ENCODE measurements at places on chromosomes 6 and 20.

GRCh38 chr6:17292600-17293133 lies 11.5 kb downstream of the RBM24 start:
- no peak for DNase-seq

- no peak for DNase-seq
Observed at GRCh38 chr6:28922004-28922820, 1.6 kb downstream of the TRIM27 start.

DNA sequence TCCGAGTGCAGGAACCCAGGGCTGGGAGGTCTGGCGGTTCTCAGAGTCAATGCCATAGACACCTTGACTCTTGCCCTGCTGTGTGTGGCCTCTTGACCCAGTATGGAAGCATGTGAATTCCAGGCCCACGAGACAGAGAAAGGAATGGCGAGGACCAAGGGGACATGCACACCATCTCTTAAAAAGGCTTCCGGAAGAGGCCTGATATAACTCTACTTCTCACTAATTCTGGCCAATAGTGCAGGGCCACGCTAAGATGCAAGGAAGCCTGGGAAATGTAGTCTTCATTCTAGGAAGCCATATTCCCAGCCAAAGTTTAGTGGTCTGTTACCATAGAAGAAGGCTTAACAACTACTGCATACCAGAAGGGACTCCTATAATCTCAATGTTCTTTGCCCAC lies 177.0 kb upstream of the KCNG1 start:
- no peak for DNase-seq

GRCh38 chr20:41268402-41268801 lies 49.1 kb downstream of the ZHX3 start:
- DNase-seq, result no peak

DNA sequence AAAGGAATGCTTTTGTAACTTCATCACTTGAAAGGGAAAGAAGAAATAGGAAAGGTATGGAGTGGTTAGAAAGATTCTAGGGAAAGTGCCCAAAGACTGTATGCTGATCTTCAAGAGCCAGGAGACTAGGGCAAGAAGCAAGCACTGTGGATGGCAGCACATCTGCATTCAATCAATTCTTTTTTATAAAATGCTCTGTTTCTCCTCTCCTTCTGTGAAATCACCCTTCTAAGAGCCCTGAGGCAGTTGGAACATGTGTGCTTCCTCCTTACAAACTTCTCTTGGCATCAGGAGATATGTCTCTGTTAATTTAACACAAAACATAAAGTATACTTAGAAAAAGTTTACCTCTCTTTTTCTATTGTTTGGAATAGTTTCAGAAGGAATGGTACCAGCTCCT lies 1162.2 kb upstream of the GJE1 start:
- no peak for DNase-seq

DNA sequence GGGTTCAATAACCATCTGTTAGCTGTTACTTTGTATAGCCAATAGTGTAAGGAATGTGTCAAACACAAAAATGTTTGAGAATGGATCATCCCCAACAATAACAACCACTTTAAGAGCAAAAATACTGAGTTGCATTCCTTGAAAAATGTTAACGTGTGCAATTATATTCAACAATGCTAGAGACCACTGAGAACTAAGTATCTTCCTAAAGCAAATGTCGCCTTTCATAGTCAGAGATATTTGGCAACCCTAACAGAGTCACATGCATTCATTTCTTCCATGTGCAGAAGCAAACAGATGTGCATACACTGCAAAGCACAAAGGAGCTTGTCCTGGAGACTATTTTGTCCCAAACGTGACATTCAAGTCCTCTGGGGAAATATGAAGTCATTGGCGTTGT lies 448.6 kb downstream of the GJA1 start:
- DNase-seq, result no peak

- DNase-seq, result no peak
Observed at GRCh38 chr6:26414281-26414680, 12.2 kb downstream of the BTN3A1 start.

DNA sequence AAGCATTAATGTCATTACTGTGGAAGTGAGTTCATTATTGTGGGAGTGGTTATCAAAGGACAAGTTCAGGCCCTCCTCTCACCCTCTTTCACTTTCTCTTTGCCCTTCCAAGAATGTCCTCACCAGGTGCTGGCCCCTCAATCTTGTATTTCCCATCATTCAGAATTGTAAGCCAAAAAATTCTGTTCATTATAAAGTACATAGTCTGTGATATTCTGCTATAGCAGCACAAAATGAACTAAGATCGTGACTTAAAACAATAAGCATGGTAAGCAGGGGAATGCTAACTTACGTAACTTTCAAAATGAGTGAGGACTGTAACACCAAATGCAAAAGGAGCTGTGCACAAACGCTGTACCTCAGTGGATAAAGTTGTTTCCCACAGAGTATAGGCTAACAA lies 515.7 kb upstream of the BTBD3 start:
- peak; percentile 1 for DNase-seq
